Motor neuron (in vitro differentiated cells): ENCODE measurements at places on chromosomes 5 and 9. TPM values are rescaled to one million over a fixed set of nuclear protein-coding genes. Genes with fewer than 3 reads are reported as not detected.

Gene NRG2
- 1.8 and 2.2 TPM in 2 replicates for total RNA-seq

Gene SLC6A3
- 0.05 and 0.06 TPM in 2 replicates for total RNA-seq

Gene SMIM3
- 11.1 and 14.5 TPM in 2 replicates for total RNA-seq

Gene KIF12
- 0.96 and 1.5 TPM in 2 replicates for total RNA-seq

Gene DROSHA
- total RNA-seq = 64.9 and 69.4 TPM in 2 replicates

Gene ARID3C
- 0.19 and 0.44 TPM in 2 replicates for total RNA-seq

Gene EDIL3
- 45.0 and 45.8 TPM in 2 replicates for total RNA-seq

Gene POU5F2
- 0.49 and 0.81 TPM in 2 replicates for total RNA-seq

Gene KIF27
- 3.3 and 5.4 TPM in 2 replicates for total RNA-seq

Gene SPINK4
- total RNA-seq = not detected in 2 replicates

Gene PCDHB7
- 0.20 TPM in 1 of 2 replicates, not detected in the other for total RNA-seq

Gene WDR38
- total RNA-seq = 0.45 and 0.68 TPM in 2 replicates

Gene SPEF2
- total RNA-seq = 3.7 and 4.4 TPM in 2 replicates

Gene HTR4
- 0.10 TPM in 1 of 2 replicates, not detected in the other for total RNA-seq

Gene UGCG
- total RNA-seq = 23.0 and 23.6 TPM in 2 replicates

Gene CCDC183
- 2.3 and 2.6 TPM in 2 replicates for total RNA-seq

Gene TNFSF15
- total RNA-seq = 0.16 and 0.18 TPM in 2 replicates

Gene CDH18
- total RNA-seq = 1.0 and 1.6 TPM in 2 replicates

Gene TEX48
- not detected in 2 replicates for total RNA-seq

Gene FRMD3
- total RNA-seq = 0.49 and 1.3 TPM in 2 replicates

Gene ASPN
- 39.0 and 65.2 TPM in 2 replicates for total RNA-seq

Gene CCDC187
- 0.38 and 0.63 TPM in 2 replicates for total RNA-seq
